ENCODE measurements at places on chromosomes 4 and X.

DNA sequence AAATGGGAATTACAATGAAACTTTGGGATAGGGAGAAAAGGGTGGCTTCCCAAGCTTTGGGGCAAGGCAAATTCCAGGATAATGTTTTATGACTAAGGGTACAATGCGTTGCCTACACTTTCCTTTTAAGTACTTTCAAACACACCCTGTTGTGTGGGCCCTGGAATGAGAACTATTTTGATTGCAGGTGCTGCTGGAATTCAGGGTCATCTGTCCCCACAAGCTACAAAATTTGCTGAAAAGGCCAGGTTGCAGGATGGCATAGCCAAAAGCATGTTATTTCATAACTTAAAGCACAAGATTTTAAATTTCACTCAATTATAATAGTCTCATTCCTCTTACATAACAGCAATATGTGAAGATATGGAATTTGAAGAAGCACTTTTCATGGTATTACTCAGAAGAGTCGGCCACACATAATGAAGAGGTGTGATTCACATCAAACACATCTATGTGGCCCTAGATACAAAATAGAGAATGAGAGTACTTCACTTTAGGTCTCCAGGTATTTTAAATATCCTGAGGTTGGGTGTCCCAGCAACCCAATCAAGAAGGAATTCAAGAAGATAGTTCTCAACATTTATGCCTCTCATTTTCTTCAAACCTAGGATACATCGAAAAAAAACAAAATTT lies 89.3 kb downstream of the APBB2 start:
- peaks cover 64% of the 10 kb centered on the region for H3K4me1 ChIP-seq
- no peak for DNase-seq
- peak overlapping the region; percentile 52 for H3K27ac ChIP-seq
- H3K27me3 ChIP-seq, result no peaks in the 10 kb centered on the region

GRCh38 chrX:16664626-16665025 lies 14.7 kb downstream of the S100G start:
- H3K27me3 ChIP-seq, result no peaks in the 10 kb centered on the region
- no peak overlapping the region for H3K4me3 ChIP-seq
- H3K4me1 ChIP-seq, result no peaks in the 10 kb centered on the region
- no peak for DNase-seq
- no peaks in the 10 kb centered on the region for H3K36me3 ChIP-seq
- H3K27ac ChIP-seq, result no peak overlapping the region

- no peak overlapping the region for H3K27ac ChIP-seq
- DNase-seq, result no peak
- no peaks in the 10 kb centered on the region for H3K4me1 ChIP-seq
- H3K36me3 ChIP-seq, result no peaks in the 10 kb centered on the region
Observed at GRCh38 chrX:29419774-29420553, 795.4 kb upstream of the MAGEB2 start.

DNA sequence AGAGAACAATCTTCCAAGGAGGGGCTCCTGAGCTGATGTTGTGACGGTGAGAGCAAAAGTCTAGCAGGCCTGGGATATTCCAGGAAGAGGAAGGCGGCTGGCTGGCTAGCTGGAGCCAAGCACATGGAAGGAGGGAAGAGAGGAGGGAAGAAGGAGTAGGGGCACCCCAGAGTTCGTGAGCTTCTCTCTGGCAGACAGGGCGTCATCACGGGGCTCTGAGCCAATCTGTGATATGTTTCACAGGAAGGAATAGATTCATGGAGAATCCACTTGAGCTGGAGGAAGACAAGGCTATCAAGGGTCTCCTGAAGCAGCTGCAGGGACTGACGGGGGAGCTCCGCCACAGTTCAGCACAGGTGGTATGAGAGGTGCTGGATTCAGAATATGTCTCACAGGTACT lies 73.6 kb downstream of the DHRSX start:
- DNase-seq, result no peak
- peaks cover 31% of the 10 kb centered on the region for H3K36me3 ChIP-seq
- H3K4me1 ChIP-seq, result no peaks in the 10 kb centered on the region
- H3K27ac ChIP-seq, result no peak overlapping the region
- no peak overlapping the region for H3K4me3 ChIP-seq
- H3K27me3 ChIP-seq, result no peaks in the 10 kb centered on the region

GRCh38 chr4:158793021-158793420 lies 24.2 kb downstream of the FNIP2 start:
- H3K4me1 ChIP-seq, result no peaks in the 10 kb centered on the region
- no peak for DNase-seq
- no peak overlapping the region for H3K4me3 ChIP-seq
- H3K27ac ChIP-seq, result no peak overlapping the region
- H3K27me3 ChIP-seq, result no peaks in the 10 kb centered on the region

GRCh38 chrX:18098763-18099162 lies 121.9 kb downstream of the BEND2 start:
- no peak for DNase-seq
- H3K36me3 ChIP-seq, result no peaks in the 10 kb centered on the region
- no peaks in the 10 kb centered on the region for H3K27me3 ChIP-seq
- no peak overlapping the region for H3K27ac ChIP-seq
- no peaks in the 10 kb centered on the region for H3K4me1 ChIP-seq
- no peak overlapping the region for H3K4me3 ChIP-seq

- H3K36me3 ChIP-seq, result no peaks in the 10 kb centered on the region
- H3K4me1 ChIP-seq, result no peaks in the 10 kb centered on the region
- no peak overlapping the region for H3K27ac ChIP-seq
- DNase-seq, result no peak
Observed at GRCh38 chrX:46599051-46599560, 25.5 kb downstream of the CHST7 start.
